ENCODE measurements at places on chromosomes 2 and 18.

GRCh38 chr18:48098007-48098406 is 167.5 kb upstream of the SMAD2 start:
- DNase-seq: no peak

DNA sequence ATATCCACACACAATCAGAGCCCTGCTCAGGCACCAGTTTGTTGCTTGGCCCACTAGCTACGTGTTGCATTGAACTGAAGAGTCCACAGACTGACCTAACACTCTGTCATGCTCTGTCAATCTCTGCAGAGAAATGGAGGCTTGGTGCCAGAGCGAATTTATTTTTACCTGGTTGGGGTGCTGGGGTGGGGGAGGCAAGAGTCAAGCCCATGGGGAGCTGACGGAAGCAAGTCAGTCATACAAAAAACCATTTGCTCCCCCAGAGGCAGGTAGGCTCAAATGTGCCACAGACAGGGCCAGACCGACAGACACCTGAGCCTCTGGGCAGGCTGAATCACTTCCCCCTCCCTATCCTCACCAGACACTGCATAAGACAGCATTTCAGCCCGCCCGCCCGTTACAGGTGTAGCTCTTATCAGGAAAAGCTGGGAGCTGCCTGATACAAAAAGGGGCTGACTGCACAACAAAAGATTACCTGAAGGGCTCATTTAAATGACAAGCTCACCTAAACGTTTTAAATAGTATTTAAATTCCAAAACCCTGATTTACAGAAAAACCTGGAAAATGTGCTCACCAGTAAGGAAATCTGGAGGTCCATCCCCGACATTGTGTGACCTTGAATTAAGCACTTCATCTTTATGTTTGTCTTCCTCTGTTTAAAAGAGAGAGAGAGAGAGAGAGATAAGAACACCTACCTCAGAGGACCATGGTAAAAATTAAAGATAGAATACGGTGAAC is 2.1 kb upstream of the PCBP1 start:
- peak; percentile 21 for DNase-seq

DNA sequence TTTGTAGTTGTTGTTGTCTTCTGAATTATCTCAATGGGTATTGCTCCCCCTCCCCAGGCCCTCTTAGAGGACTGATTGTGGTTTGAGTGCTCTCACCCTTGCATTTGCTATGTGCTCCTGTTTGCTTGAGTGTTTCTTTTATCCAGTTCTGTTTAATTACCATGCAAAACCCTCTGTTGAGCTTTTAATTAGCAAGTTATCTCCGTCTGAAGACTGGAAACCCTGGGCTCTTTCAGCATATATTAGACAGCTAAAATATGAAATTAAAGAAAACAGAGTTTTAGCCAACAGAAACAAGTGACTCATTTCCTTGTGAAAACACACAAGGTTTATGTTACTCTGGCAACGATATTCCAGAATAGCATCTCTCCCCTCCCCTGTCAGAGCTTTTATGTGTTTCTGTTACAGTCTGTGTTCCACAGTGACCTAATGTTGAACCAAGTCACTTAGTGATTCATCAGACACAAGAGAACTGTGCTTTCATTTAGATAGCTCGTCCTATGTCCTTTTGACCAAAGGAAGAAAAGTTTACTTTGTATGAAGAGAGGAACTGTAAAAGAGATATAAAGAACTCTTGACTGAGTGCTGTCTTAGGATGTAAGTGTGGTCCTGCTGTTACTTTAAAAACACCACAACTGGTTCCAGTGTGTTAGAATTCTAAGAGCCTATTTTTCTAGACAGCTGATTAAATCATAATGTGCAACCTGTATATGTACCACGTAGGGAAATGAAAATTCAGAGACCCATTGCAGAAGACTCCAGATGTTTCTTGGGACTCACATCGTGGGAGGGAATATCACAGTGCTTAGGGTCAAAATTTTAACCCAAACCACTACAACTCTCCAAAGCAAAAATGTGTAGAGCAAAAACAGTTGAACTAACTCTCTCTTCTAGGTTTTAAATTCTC is 172.8 kb upstream of the RBMS1 start:
- DNase-seq: no peak

GRCh38 chr2:143685421-143686078 is 556.3 kb downstream of the ARHGAP15 start:
- DNase-seq: no peak

DNA sequence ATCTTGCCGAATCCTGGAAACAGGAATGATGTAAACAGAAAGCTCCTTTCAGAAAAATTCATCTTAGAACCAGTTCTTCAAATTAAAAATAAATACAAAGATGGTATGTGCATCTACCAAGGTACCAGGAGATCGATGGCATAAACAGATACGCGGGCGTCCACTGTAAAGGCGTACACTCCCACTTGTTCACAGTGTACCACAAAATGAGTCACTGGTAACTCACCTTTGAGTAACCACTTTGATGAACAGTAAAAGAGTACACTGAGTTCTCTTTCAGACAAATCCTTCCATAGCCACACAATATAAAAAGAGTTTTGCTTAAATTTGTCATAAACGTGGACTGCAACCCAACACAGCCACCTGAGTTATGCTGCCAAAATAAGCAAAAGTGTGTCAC is 128.3 kb downstream of the DNER start:
- DNase-seq: no peak

DNA sequence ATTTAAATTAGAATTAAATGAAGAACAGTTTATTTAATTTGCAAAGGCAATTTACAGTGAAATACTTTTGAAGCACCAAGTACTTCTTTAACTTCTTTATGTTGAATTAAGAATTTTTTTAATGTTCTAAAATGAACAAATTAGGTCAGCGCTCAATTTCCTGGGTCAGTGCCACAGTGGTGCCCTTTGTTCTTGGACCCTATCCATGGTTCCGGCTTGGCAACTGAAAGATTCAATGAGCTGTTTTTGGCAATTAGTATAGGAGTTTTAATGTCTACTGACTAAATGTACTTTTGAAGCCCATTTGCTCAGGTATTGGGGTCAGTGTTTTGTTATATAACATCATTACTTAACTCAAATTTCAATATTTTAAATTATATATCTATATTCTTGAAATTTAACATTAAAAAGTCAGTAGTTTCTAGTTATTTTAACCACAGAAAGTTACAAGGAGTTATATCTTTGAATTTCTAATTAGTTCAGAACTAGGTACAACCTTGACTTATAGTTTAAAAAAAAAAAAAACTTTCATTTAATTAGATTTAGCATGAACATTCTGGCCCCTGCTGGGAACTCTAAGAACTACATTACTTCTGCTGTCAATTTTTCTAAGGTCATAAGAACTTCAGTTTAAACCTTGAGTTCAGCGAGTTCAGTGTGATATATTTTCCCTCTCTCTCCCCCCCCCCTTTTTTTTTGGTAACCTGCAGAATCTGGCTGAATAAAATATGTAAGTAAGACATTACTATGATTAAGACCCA is 7.6 kb upstream of the MSTN start:
- peak; percentile 18 for DNase-seq

DNA sequence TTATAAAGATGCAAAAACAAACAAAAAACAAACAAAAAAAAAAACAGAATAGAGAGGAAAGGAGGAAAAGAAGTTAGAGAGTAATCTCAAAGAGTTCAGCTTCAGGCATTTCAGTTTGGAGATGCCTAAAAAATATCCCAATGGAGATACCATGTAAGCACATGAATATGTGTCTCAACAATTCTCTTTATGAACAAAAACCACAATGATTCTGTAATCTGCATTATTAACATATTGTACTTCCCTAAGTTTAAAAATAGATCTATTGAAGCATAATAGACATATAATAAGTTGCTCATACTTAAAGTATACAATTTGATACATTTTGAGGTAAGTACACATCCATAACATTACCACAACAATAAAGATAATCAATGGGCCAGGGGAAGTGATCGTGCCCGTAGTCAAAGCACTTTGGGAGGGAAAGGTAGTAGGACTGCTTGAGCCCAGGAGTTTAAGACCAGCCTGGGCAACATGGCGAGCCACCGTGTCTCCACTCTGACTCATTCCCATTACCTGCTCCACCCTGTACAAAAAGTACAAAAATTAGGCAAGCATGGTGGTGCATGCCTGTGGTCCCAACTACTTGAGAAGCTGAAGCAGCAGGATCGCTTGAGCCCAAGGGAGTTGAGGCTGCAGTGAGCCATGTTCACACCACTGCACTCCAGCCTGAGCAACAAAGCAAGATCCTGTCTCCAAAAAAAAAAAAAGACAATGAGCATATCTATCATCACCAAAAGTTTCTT is 158.9 kb downstream of the ATAD2B start:
- no peak for DNase-seq

GRCh38 chr2:36367486-36367885 is 11.9 kb downstream of the CRIM1 start:
- DNase-seq: no peak

GRCh38 chr2:212294816-212295215 is 243.8 kb downstream of the ERBB4 start:
- no peak for DNase-seq

GRCh38 chr2:237824085-237824484 is 25.5 kb downstream of the RBM44 start:
- DNase-seq: no peak

DNA sequence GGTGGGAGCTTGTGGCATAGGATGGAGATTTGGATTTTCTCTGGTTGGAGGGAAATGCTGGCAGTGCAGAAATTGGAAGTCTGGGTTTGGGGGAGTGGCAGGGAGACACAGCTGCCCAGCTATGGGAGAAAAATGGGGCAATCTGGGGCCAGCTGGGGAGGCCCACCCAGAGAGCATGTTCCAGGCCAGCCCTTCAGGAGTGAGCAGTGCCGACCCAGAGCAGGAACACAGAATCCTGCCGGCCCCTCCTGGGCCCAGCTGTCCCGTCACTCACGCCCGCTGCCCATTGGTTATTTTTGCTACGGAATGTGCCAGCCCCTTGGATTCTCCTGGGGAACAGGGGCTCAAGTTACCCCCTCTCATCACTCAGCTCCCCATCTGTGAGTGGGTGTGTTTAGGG is 4.9 kb downstream of the SPEG start:
- no peak for DNase-seq

GRCh38 chr18:79948719-79949411 is 2.6 kb downstream of the SLC66A2 start:
- no peak for DNase-seq

GRCh38 chr2:217273162-217273561 is 413.3 kb upstream of the TNP1 start:
- DNase-seq: no peak

- DNase-seq: no peak
Observed at GRCh38 chr2:5691221-5691984, 781 bp upstream of the SOX11 start.

DNA sequence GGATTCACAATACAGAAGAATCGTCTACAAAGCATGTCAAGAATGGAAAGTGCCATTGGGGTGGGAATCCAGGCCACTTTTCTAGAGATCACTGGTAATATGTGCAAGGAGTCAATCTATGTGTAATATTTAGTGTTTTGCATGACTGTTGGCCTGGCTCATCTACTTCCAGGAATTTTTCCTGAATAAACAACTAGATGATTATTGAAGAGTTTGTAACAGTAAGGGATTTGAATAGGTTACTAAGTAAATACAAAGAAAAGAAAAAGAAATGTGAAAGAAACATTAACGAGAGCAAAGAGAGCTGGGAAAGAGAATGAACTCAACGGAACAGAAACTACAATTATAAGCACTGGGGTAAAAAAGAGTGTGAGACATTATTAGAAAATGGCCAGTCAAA is 406.0 kb downstream of the TGIF1 start:
- DNase-seq: no peak

GRCh38 chr2:12721566-12722446 is 5.1 kb downstream of the TRIB2 start:
- no peak for DNase-seq

- no peak for DNase-seq
Observed at GRCh38 chr2:231174211-231174651, 24.2 kb upstream of the ARMC9 start.

DNA sequence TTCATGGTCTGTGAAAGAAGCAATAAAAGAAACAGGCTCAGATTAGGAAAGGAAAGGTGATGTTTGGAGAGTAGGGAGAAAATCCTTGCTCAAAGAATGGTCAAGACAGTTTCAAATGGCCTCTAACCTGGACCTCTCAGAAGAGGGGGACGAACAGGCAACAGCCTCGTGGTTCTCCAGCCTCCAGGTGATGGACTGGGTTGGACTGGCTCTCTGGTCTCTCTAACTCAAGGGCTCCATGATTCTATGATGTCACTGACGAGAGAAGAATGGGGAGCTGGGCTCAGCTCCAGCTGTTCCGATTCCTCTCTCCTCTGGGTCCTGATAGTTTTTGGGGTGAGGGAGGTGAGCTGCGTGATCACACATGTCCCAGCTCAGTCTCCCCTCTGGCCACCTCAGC is at the start of gene C2orf74:
C2orf74 (plus strand) TSS at position 301 of the 400 bp plus-strand sequence. CDS start 327 bp downstream, outside the sequence.
- DNase-seq: no peak

GRCh38 chr2:161423421-161424393 is 7.6 kb downstream of the TBR1 start:
- DNase-seq: no peak

DNA sequence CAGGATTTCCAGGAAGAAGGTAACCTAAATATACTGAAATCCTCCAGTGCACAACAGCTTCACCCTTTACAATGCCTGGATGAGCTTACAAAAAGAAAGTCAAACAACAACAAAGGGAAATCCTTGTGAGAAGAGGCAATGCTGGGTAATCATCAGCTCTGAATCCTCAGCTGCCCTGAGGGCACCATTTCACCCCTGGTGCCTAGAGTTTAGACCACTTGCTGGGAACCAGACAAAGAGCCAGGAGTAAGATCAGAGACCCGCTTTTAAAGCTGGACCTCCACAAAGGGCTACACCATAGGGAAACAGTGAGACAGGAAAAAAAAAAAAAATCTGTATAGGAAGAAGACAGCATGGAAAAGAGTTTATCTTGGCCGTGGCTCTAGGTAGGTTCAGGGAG is 97.0 kb downstream of the FOXI3 start:
- DNase-seq: no peak

GRCh38 chr18:24914171-24914525 is 437.8 kb downstream of the ZNF521 start:
- no peak for DNase-seq

- DNase-seq: no peak
Observed at GRCh38 chr18:34752056-34752455, 42.0 kb downstream of the DTNA start.

GRCh38 chr2:238585836-238586821 is 159.4 kb downstream of the ASB1 start:
- no peak for DNase-seq

DNA sequence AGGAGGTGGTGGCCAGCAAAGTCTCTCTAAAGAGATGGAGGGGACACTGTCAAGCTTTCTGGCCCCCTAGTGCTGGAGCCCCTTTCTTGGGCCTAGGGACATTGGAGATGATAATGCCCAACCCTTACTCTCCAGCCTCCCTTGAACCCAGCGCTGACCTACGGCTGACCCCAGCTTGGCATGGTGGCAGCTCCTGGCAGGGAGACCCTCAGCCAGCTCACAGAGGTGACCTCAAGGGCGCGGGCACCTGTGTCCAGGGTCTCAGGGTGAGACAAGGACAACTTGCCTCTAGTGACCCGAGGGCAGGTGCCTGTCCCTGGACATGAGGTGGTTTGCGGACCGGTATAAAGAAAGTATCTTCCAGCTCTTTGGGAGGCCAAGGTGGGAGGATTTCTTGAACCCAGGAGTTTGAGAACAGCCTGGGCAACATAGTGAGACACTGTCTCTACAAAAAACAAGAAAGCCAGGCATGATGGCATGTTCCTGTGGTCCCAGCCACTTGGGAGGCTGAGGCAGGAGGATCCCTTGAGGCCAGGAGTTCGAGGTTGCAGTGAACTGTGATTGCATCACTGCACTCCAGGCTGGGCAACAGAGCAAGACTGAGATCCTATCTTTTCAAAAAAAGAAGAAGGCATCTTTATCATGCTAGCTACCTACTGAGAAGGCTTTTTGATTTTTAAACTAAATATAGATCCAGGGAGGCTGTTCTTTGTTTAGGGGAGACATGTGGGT is 3.3 kb upstream of the PER2 start:
- DNase-seq: no peak
